ENCODE measurements at places on chromosomes 2 and 18.

DNA sequence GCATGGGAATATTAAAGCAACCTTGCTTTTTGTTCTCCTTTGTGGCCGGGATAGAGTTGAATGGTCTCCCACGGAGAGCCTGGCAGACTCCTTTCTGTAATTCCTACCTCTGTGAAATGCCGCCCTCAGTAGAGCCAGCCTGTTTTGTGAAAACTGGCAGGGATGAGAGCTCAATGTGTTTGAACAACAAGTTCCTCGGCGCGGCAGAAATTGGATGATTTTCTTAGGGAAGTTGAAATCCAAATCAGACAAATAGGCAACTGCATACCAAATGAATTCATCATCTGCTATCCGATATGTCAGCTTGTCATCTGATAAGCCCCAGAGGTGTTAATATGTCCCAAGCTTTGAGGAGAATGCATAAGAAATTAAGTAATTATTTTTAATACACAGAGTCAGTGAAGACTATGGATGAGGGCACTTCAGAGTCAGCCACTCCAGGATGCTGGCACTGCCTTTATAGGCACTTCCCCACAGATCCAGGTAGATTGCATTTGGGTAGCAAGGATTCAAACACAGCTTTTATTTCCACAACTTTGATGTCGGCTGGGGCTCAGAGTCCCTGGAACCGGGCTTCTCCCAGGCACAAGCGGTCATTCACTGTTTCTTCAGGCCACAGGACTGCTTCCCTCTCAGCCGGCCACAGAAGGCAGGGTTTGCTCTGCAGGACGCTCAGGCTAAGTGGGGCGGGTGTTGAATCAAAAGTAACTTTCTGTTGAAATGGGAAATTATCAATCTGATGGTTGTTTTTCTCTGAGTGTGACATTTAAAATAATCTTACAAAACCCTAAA lies 82.8 kb upstream of the REV1 start:
- DNase-seq: no peak

GRCh38 chr18:74370115-74370514 lies 54.5 kb downstream of the C18orf63 start:
- peak; percentile 3 for DNase-seq

DNA sequence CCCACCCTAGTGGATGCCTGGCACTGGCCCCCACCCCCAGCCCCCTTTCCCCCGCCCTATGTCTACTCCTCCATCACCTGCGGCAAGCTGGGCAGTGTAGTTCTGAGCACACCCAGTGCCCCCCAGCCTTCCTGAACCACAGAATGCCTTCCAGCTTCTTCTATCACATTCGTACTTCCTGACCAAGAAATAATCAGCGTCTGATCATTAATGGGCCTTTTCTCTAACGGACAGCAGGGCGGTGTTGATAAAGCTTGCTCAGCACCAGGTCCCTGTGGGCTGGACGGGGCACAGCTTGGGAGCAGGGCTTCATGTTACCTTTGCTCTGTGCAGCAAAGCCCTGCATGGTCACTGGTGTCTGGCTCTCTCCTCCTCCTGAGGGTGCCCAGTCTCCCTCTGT lies 15.4 kb downstream of the UXS1 start:
- no peak for DNase-seq

DNA sequence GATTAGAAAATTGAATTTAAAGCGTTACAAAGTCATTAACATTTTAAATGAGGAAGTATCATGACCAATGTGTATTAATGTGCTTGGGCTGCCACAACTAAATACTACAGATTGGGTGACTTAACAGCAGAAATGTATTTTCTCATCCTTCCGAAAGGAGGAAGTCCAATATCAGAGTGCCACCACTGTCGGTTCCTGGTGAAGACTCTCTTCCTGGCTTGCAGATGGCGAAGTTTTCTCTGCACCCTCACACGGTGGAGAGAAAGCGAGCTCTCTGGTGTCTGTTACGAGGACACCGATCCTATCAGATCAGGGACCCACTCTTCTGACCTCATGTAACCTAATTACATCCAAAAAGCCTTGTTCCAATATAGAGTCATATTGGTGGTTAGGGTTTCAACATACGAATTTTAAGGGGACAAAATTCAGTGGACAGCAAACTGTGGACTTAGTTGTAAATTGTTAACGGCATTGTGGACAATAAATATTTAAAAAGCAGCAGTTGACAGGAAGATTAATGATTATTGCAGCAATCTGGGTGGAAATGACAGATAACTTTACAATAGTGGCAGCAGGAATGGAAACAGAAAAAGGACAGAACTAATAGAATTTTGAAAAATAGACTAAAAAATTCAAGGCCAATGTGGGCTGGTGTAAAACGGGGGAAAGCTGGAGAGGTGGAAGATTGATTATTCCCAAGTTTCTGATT lies 35.1 kb upstream of the CYRIA start:
- no peak for DNase-seq

DNA sequence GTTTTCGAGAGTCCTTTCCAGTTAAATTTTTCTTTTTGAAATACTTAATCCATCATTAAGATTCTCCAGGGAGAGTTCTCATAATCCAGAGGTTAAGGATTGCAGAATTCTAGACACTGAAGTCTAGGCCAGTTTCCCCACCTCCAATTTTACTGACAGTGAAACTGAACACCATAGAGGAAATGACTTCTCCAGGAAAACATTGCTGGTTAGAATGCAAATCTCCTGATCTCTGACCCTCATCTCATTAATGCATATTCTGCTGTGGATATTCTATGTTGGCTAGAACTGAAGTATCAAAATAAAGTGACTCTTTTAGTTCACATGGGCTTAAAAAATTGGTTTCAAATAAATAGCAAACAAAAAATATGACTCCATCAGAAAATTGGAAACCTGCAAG lies 105.8 kb upstream of the UGP2 start:
- no peak for DNase-seq

- DNase-seq: no peak
Measured at GRCh38 chr2:103898561-103898960, 955.4 kb upstream of the POU3F3 start.

GRCh38 chr2:54546518-54546917 lies 90.4 kb downstream of the SPTBN1 start:
- DNase-seq: no peak

GRCh38 chr2:205811387-205811786 lies 129.1 kb downstream of the NRP2 start:
- DNase-seq: peak; percentile 29

DNA sequence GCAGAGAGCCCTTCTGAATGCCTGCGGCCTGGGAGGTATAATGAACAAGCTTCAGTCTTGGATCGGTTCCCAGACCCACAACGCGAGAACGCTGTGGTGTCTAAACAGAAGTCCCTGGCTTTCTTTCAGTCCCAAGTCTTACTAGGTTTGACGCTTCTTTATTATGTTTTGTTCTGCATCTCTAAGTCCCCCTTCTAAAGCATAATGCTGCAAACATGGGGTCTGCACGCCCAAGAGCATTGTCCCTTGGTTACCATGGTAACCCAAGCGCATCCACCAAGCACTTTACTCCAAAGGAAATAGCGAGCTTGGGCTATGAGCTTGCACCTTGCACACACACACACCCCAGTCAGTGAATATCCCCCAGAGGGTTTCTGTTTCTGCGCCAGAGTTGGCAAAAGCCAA lies 193.7 kb downstream of the INO80D start:
- no peak for DNase-seq

DNA sequence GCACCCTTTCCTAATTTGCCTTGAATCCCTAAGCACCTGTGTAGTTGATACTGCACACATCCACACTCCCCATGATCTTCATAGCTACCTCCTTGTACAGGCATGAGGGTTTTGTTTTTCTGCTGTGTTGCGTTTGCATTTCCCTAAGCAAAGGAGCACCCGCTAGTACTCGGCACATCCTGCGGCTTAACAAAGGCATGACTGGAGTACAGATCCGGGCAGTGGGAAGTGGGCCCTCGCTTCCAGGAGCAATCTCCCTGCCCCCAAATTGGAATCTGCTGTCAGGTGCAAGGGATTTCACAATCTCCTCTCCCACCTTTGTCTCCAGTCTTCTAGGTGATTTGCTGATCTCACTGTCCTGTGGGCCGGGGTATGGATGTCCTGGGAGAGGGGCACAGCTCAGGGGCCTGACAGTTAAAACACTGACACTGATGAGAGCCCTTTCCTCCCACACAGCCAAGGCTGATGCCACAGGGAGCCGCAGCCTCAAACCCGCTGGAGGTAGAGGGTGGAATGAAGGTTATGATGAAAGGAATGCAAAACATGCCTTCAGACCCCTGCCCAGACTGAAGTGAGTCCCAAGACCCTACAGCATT lies 98.7 kb upstream of the THOC1 start:
- DNase-seq: no peak

DNA sequence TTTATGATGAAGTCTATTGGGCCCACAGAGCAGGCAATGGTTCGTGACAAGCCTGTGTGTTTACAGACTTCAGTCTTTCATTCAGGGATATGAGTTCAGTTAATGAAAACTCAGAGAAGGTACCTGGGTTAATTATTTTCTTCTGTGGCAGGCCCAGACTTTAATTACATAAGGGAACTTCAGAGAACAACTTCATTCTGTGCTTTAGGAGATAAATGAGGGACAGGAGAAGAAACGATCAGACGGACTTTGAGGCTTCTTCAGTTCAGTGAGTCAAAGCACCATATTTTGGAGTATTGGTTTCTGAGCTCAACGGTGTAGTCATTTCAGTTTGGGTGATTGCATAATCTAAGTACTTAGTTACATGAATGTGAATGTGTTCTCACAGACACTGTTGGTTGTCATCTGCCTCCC lies 203.0 kb upstream of the KCNJ3 start:
- DNase-seq: no peak

DNA sequence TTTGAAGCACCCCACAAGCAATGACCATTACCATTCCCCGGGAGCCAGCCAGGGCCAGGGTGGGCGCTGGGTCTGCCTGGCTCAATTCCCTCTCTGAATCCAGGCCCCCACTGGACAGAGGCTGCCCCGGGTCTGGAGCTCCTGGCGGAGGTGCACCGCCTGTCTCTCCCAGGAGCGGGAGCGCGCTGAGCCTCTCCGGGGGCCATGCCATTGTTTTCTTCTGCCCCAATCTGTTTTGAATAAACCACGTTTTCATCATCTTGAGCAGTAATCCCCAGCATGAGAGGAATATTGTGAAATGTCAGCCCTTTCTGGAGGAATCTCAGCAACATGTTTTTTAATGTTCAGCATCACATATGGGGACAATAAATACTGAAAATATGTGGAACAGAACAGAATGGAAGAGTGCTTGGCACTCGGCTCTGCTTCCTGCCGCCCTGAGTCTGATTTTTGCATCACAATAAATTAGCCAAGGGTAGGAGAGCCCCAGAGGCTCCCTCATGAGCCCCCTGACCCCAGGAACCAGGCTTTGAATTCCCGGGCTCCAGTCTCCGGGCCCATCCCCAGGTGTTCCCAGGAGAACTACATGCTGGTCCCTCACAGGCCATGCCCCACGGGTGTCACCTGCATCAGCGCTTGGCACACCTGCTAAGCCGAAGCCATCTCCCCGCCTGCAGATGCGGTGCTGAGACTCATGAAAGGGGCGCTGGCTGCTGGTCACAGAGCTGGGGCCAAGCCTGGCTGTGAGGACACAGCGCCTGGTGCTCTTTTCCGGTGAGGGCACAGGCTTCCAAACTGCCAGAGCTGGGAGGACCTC lies 88.8 kb downstream of the INHBB start:
- DNase-seq: no peak

DNA sequence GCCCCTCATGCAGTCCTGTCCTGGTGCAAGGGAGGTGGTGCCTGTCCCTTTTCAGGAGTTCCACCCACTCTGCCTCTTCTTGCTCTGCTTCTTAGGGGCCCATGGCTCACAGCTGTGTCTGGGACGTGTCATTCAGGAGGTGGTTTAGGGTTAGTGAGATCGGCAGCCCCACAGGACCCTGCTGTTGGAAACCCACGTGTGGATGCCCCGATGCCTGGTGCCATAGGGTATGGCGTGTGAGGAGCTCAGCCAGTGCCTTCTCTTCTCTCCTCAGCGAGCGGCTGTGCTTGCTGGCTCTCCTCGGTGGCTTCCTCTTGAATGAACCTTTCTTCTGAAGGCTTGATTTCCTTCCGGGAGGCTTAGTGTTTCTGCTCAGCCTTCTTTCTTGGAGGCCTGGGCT lies 55.2 kb downstream of the LDLRAD4 start:
- no peak for DNase-seq

DNA sequence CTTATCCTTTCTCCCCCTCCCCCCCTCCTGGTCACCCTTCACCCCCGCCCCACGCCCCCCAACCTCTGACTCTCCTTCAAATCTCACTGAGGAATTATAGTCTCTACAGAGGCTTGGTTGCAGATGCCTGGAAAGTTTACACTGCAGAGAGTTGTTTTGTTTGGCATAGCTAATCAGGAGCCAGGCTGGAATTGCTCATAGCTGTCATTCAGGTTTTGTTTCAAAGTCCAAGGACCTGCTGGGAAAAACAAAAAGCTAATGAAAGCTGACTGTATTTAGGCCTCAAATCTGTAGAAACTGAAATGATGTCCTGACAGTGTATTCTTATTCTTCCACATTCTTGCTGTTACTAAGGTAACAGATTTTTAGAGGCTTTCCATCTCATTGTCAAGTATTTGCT lies 22.6 kb downstream of the GREB1L start:
- no peak for DNase-seq

All from skeletal muscle cell (primary cell).